Activated naive CD4-positive, alpha-beta T cell (primary cell): ENCODE measurements at places on chromosomes 2 and 18.
A peak's percentile ranks its signal among the peaks of the same experiment; 100 is the strongest.

DNA sequence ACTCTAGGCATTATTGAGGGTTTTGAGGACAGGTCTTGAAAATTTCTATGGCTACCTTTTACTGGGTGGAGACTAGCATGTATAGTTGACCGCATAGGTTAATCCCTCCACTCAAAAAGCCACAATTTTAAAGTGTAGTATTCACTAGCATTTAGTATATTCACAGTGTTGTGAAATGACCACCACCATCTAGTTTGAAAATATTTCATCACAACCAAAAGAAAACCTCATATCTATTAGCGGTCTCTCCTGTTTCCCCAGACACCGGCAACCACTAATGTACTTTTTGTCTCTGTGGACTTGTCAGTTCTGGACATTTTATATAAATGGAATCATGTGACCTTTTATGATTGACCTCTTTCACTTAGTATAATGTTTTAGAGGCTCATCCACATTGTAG, 53.9 kb downstream of the MSH2 start:
- DNase-seq = no peak

GRCh38 chr2:104866883-104867812, 13.2 kb downstream of the POU3F3 start:
- DNase-seq = no peak

DNA sequence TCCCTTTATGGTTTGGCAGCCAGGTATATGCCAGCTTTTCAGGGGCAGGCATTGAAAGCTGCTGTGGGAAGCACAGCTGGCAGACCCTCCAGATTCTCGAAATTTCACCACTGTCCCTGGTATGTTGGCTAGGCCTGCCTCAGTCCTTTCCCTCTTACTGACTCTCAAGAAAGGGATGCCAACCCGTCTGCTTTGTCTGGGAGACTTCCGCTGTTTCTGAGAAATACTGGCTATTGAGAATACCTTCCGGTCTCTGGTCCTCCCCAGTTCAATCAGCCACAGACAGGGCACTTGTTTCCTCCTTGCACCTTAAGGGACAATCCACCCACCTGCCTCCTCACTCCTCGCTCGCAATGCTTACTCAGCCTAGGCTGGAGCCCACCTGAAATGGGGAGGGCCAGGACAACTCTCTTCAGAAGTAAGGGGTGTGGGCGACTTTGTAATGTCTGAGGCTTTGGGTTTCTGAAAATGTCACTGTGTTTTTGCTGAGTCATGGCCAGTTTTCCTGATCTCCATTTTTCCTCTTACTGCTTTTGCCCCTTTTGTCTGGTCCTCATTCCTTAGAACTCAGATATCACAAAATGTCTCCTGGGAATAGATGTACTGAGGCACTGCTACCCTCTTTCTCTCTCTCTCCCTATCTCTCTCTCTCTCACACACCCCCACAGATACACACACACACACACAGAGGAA, 571.1 kb downstream of the TNS1 start:
- DNase-seq = no peak

DNA sequence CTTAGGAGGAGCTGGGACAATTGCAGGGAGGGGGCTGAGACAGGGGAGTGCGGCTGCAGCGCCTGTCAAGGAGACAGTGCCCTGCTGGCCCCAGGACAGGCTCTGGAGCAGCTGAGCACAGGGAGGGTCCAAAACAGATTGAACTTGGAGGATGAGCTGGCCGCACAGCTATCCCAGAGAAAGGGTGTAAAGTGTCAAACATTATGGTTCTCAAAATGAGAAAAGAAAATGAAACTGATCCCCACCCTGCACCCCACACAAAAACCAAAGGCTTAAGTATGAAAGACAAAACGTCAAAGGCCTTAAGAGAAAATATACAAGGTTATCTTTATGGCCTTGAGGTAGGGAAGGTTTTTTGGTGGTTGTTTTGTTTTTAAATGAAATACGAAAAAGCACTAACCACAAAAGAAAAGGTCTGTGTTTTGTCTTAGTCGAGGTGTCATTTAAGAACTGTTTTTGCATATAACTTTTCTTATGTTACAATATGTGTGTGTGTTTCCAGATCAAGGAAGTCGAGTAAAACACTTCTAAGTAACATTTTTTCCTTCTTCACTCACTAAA, 111.8 kb downstream of the HDAC4 start:
- no peak for DNase-seq

DNA sequence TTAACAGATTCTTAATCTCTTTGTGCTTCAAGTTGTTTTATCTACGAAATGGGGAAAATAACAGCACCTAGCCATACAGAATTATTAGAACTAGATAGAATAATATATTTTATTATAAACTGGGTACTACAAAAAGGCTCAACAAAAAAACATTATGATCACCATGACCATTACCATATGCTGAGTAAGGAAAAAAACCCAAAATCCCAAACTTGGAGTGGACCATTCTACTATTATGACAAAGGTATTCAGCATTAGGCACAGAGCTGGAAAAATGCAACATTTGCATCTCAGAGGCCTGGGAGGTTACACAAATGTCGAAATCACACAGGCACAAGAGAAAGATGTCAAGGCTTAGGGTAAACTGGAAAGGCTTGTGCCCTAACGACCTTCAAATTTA, 162.8 kb downstream of the SRBD1 start:
- DNase-seq = no peak

GRCh38 chr18:12005538-12006487, 24.5 kb downstream of the IMPA2 start:
- DNase-seq = no peak

- DNase-seq = no peak
These were observed 1234.4 kb downstream of the CNTNAP5 start for GRCh38 chr2:125259451-125259850.

DNA sequence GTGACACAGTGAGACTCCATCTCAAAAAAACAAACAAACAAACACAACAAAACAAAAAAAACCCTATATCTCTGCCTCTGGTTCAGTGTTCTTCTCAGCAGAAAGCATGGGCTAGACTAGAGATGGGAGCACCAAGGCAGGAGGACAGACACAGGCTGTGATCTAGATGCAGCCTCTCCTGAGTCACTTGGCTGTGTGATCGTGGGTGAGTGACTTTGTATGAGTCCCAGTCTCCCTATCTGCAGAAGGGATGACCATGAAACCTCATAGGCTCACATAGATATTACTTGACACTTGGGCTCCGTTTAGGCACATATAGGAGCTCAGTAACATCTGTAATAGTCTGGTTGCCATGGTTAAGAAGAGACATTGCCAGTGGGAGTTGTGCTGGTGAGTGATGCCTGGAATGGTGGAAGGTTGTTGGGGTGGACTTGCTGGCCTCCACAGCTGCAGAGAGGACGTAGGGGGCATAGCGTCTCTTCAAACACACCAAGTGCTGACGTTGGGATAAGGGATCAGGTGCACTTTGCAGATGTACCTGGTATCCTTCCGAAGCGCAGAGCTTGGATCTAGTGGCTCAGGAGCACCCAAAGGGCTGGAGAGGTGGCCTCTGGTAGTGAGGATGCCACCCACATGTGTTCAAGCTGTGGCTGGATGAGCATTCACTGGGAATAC, 318.9 kb upstream of the HS6ST1 start:
- DNase-seq = no peak

DNA sequence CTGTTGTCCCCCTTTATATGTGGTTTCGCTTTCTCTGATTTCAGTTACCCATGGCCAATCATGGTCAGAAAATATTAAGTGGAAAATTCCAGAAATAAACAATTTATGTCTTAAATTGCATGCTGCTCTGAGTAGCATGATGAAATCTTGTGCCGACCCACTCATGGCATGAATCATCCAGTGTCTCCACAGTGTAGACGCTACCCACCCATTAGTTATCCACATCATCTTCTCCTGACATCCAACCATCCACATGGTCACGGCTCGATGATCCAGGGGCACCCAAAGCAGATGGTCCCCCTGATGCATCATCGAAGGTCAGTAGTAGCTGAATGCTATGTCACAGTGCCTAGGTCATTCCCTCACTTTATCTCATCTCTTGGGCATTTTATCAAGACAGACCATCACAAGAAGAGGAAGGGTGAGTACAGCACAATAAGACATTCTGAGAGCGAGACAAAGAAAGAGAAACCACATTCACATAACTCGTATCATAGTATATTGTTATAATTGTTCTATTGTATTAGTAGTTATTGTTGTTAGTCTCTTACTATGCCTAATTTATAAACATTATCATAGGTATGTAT, 44.1 kb upstream of the ACKR3 start:
- no peak for DNase-seq

GRCh38 chr2:85175369-85176299, 42.4 kb downstream of the TCF7L1 start:
- DNase-seq = no peak

DNA sequence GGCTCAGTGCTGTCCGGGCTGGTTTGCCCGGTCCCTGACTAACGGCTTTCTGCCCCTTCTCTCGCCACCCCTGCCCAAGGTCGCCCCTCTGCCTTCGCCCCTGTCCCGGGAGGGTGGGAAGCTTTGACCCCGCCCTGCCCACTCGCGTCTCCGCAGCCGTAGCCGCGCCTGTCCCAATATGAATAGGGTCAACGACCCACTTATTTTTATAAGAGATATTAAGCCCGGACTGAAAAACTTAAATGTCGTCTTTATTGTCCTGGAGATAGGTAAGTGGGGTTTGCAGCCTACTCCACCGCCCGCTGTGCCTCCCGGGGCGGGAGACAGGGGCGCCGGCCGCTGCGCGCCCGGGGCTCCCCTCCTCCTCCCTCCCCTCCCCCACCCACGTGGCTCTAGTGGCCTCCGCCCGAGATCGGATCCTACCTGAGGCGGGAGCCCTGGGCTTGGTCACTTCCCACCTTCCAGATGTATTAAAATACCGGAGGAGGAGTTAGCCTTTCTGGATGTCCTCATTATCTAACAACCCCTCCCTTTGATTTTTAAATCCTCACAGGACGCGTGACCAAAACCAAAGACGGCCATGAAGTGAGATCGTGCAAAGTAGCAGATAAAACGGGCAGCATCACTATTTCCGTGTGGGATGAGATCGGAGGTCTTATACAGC, 633 bp downstream of the NABP1 start:
- peak; percentile 49 for DNase-seq

- no peak for DNase-seq
These were observed 72.8 kb downstream of the LPIN1 start for GRCh38 chr2:11819235-11819729.

GRCh38 chr2:202592566-202592965, 42.2 kb upstream of the FAM117B start:
- no peak for DNase-seq

- no peak for DNase-seq
These were observed 156.3 kb upstream of the SLC1A4 start for GRCh38 chr2:64832936-64833335.

DNA sequence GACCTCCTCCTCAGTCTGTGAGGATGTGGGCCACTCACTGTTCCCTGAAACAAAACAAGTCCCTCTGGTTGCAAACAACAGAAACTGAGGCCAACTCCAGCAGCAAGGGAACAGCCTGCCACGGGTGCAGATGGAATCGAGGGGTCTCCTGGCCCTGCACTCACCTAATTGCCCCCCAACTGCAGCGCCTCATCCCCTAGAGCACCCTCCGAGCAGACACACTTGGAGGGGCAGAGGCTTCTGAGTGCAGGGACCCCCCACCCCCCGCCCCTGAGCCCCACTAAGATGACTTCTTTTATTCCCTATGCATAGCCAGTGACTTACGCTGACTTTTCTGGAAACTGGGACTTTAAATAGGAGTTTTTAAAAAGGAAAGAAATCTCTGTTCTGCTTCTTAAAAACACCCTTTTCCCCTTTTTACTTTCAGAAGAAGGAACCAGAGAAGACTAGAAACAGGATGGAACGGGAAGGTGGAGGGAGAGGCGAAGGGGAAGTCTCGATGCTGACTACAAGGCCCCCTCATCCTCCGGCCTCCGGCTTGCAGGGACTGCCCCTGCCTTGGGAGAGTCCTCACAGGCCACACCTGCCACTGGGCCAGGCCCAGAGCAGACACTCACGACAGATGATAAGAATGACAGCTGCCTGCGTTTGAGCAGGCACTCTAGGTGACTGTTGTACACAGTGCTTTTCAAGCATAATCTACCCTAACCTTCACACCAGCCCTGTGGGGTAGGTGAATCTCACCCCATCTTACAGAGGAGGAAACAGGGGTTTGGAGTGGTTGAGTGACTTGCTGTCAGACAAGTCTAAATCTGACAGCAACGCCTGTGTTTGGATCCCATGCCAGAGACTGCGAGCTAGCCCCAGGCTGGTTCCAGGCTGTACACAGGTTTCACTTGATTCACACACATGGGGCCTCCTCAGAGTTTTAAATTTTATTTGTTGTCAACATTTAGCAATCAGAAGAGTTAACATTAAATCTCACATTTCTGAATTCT, 28.2 kb upstream of the BIN1 start:
- DNase-seq = no peak

GRCh38 chr2:242015108-242016065, 145.9 kb downstream of the RTP5 start:
- no peak for DNase-seq

DNA sequence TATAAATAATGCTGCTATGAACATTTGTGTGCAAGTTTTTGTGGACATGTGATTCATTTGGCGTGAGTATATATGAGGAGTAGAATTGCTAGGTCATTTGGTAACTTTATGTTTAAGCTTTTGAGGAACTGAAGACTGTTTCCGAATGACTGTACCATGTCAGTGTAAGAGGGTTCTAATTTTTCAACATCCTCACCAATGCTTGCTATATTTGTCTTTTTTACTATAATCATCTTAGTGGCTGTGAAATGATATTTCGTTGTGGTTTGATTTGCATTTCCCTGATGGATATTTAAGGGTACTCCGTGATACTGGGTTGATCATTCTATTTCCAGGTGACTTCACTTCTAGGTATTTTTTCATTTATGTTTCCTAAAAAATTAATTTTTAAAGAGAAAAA, 241.1 kb downstream of the BCL2 start:
- no peak for DNase-seq

DNA sequence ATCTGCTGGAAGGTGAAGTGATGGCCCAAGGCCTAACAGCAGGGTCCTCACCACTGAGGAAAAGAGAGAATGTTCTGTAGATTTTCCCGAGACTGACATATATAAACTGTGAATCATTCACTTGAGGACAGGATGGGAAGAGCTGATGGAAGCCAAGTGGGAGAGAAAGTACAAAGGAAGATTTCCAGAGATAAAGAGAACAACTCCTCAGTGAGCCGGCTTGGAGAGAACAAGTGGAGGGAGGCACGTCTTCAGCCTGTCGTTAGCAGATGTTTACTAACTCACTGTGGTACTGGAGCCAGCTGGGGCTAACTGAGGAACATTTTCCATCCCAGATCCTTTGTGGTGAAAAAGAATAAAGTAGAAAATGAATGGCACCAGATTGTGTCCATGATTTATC, 552.9 kb upstream of the TNP1 start:
- DNase-seq = no peak

DNA sequence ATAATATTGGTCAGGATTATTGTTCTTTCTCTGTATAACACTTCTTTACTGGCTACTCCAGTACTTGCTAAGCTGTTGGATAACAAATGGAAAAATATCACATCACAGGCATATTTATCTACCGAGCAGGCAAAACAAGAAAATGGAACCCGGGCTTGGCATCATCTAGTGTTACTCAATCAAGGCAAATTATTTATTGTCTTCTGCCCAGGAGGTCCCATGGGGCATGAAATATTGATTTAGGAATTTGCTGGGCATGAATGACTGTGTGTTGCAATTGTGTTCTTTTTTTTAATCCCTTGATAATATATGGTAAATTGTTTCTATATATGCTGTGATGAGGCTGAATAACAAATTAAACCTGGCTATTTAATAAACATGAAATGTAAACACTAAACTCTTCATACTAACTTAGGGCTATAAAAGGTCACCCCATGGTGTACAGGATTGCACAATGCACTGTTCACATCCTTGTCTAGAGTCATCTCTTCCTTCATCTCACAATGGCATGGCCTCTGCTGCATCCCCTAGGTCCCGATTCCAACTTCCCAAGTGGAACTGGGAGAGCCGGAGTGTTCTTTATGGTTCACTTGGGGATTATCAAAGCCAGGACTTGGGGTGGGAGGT, 2.2 kb upstream of the PARD3B start:
- DNase-seq = no peak
